ENCODE measurements at places on chromosomes 5 and 9.

GRCh38 chr9:113631871-113632665, 168.5 kb downstream of the RGS3 start:
- DNase-seq, result no peak

GRCh38 chr5:43520615-43521014, 5.7 kb upstream of the C5orf34 start:
- no peak for DNase-seq

- peak; percentile 11 for DNase-seq
Observed at GRCh38 chr5:140243706-140244250, 59.1 kb downstream of the PFDN1 start.

- DNase-seq, result no peak
Observed at GRCh38 chr9:137744632-137745183, 125.9 kb downstream of the EHMT1 start.

GRCh38 chr9:35960039-35960655, 2.2 kb upstream of the OR2S2 start:
- no peak for DNase-seq

GRCh38 chr5:23648656-23649055, 141.2 kb downstream of the PRDM9 start:
- DNase-seq, result no peak

- DNase-seq, result no peak
Observed at GRCh38 chr9:133963166-133963565, 29.0 kb downstream of the VAV2 start.

GRCh38 chr5:83387041-83387440, 84.5 kb upstream of the VCAN start:
- no peak for DNase-seq

- peak; percentile 79 for DNase-seq
Observed at GRCh38 chr5:158451203-158451992, 592.5 kb upstream of the CLINT1 start.

DNA sequence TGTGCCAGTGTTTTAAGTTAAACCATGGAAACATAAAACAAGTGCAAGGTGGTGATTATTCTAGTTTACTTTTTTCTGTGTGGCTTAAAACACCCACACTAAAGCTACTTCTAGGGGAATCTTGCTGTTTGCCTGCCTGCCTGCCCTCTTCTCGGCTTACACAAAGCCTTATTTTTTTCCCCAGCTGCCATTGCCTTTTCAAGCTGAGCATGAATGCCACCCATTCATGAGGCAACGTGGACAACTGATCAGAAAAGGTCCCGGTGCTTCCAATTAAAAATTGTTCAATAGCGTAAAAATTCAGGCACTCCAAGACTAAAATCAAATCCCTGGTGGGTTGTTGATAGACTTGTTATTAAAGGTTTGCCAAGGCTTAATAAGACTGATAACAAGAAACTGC, 401.4 kb downstream of the TMEM161B start:
- DNase-seq, result no peak

GRCh38 chr5:156295431-156295830, 31.5 kb upstream of the SGCD start:
- no peak for DNase-seq

- no peak for DNase-seq
Observed at GRCh38 chr5:82058710-82059109, 86.9 kb downstream of the ATG10 start.

GRCh38 chr9:99130069-99130468, 25.2 kb downstream of the TGFBR1 start:
- no peak for DNase-seq

DNA sequence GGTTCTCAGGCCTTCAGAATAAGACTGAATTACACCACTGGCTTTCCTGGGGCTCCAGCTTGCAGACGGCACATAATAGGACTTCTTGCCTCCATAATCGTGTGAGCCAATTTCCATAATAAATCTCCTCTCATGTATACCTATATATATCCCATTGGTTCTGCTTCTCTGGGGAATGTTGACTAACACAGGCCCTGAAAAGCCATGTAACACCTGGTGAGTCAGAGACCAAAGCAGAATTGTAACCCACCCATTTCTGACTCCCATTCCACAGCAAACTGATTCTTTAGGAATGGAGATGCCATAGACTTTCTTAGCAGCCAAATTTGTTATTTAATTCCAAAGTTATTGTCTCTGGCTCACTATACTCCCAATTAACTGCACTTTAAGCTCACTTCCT, 85.4 kb upstream of the AGXT2 start:
- DNase-seq, result no peak

DNA sequence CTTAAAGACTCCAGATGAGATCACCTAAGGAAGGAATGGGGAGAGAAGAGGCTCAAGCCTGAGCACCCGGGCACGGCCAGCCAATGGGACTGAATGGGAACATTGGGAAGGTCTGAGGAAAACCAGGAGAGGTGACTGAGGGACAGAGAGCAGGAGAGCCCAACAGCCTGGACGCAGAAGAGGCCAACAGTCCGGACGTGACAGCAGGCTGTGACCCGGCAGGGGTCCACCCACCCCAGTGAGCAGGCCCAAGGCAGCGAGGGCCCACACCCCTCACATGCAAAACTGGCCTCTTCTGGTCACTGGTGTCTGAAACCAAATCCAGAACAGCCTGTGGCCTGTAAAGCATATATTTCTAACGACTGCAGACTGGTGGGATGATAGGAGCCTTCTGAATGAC, 7.6 kb upstream of the SPTLC1 start:
- no peak for DNase-seq

DNA sequence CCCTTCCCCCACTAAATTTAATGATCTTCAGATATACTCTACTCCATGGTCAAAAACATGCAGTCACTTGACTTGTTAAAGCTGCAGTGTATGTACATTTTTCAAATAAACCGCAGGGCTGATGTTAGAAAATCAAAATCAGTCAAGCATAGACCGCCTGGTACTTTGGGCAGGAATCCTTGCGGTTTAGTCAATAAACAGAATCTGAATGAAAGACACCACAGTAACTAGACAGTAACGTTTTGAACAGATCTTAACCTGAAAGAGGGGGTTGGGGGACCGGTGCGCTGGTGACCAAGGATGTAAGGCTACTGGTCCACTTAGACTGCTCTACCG, 188.8 kb downstream of the BNC2 start:
- DNase-seq, result peak; percentile 64

- DNase-seq, result no peak
Observed at GRCh38 chr9:87640385-87640795, 85.5 kb upstream of the CTSL start.

DNA sequence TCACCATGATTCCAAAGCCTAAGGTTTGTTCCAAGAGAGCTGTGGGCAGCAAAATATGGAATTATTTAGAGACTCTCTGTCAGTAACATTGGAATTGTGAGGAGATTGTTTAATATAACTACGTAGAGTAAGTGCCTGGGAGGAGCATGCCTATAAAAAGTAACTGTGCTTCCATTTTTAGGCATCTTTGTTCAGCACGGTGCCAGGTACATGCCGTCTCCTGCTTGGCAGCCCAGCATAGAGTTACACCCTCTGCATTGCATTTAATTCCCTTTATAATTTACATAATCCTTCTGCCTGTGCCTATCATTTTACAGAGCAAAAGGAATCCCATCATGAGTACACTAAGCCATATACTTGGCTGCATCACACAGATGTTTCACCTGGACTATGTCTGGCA, 32.1 kb upstream of the ALDH1A1 start:
- no peak for DNase-seq

GRCh38 chr5:171907725-171908343, 98.6 kb downstream of the FBXW11 start:
- peak; percentile 50 for DNase-seq

GRCh38 chr5:77921094-77921768, 145.1 kb upstream of the TBCA start:
- DNase-seq, result no peak

DNA sequence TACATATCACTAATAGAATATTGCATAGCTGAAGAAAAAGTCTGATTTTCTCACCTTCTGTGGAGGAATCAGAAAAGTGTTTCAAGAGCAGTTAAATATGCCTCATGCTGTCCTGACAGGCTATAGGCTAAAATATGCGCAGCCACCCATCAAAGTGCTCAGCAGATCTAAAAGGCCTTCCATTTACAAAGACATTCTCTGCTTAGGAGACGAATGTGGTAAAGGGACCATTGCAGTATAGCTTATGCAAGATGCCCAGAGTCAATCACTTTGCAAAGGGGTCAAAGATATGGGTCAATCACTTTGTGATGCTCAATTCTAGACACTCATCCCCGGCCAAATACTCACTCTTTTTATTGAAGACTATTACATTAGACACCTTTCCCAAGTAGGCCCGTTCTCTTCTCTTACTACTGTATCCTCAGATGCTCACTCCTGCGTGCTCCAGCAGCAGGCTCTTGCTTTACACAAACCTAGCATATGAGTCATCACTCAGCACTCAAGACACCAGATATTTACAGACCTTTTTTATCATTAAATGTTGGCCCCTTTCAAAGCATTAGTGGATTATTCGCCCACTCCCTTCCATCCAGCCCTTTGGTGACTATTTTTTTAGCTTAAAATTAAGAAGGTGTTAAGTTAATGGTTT, 568.2 kb upstream of the CDH18 start:
- no peak for DNase-seq

DNA sequence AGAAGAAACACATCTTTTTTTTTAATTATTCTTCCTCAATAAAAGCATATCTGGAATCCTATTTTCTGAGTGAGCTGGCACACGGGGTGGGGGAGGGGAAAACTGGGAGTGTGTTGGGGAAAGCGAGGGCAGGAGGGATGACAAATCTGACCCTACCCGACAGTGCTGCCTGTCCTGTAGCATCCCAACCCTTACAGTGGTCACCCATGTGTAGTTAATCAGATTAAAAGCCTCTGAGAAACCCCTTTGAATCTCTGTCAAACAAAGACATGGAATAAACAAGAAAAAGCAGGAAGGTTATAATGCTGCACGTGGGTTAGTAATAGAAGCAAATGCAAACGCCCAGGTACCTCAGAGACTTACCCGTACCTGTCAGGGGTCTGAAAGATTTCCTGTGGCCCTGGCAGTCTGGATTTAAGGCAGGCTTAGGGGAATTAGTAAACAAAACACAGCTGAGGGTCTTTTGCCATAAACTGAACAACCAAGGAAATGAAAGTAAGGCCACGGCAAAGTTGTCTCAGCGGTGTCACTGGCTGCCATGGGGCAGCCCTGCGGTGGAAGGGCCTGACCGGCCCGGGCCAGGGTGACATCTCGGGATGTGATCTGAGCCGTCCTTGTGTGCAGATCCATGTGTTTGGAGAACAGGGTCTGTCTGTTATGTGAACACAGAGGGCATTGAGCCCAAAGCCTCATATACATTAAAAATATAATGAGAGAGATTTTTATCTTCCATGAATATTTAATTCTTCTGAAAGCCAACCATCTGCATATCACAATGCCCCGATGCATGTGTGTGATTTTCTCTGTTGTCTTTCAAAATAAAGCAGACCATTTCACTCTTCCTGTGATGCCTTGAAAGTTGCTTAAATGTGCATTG, 308.2 kb downstream of the ZNF608 start:
- no peak for DNase-seq

GRCh38 chr9:26129217-26129616, 451.0 kb upstream of the TUSC1 start:
- DNase-seq, result no peak

- DNase-seq, result no peak
Observed at GRCh38 chr5:93883459-93883858, 142.1 kb upstream of the POU5F2 start.

DNA sequence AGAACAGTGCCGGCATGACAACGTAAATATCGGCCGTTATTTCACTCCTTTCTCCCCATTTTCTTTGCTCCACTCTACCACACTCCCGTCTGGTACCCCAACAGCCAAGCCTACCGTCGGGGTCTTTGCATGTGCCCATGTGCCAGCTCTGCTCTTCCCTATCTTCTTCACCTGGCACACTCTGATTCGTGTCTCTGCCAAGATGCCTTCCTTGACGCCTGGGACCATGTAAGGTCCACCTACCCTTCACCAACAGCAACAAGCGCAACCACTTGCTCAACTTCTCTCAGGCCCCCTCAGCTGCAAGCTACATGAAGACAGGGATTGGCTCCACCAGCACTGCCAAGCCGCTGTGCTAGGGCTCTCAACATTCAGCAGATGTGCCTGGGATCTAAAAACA, 4.4 kb downstream of the MGAT1 start:
- DNase-seq, result no peak

DNA sequence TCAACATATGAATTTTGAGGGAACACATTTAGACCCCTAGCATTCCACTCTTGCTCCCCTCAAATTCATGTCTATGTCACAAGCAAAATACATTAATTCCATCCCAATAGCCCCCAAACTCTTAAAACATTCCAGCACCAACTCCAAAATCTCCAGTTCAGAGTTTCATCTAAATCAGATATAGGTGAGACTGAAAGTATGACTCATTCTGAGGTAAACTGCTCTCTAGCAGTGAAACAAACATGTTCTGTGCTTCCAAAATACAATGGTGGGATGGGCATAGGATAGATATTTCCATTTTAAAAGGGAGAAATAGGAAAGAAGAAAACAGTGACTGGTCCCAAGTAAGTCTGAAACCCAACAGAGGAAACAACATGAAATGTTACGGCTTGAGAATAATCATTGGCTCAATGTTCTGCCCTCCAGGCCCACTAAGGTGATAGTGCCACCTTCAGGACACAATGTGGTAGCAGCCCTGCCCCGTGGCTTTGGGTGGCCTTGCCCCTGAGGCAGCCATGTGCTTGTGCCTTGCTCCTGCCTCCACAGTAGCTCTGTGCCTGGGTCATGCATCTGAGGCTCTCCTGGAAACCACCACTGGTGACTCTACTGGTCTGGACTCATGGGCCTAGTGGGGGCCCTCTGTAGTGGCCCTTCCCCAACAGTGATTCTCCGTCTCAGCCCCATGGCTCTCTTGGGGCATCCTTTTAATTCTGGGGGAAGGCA, 36.4 kb upstream of the IPPK start:
- DNase-seq, result no peak

GRCh38 chr9:93317495-93318094, 133.7 kb downstream of the WNK2 start:
- DNase-seq, result no peak

DNA sequence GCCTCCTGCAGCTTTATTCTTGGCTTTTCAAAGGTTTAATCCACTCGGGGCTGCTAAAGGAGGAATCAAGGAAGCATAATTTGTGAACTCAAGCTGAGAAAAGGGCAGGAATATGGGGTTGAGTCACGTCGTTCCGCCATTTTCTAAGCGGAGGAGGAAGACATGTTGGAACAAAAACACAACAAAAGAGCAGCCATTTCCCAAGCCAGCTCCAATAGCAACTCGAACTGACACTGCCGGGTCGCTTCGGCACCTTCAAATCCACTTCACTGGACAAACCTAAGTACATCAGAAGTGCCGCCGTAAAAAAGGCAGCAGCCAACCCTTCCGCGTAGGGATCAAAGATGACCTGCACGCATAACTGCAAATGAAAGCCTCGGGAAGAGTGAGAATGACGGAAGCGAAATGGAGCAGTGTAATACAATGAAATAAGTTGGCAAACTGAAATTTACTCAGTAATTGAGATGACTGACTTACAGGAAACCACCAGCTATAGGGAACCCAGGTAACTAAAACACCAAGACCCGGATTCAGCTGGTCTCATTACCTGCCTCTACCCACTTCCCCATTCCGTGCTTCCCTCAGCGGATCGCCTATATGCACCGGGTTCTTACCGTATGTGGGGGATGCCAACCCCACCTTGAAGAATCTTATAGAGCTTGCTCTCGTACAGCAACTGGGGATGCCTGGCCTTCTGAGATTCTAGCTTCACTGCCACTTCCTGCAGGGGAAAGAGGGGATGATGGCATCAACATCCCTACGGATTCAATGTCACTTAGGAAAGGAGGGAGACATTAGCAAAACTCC, 1.6 kb downstream of the CSNK1A1 start:
- DNase-seq, result peak; percentile 45

- DNase-seq, result no peak
Observed at GRCh38 chr5:140143521-140144258, 18.0 kb downstream of the IGIP start.
